Smooth muscle cell of the coronary artery (primary cell): ENCODE measurements at places on chromosomes 3 and 15. TPM values are rescaled to one million over a fixed set of nuclear protein-coding genes. Genes with fewer than 3 reads are reported as not detected.

ILDR1 gene
- total RNA-seq = not detected in 2 replicates

EXD1 gene
- not detected in 2 replicates for total RNA-seq

ACTRT3 gene
- 3.3 and 3.5 TPM in 2 replicates for total RNA-seq

MUC20 gene
- 0.30 TPM in 1 of 2 replicates, not detected in the other for total RNA-seq

RGMA gene
- 0.75 and 3.2 TPM in 2 replicates for total RNA-seq

DNAJC19 gene
- 19.4 and 23.8 TPM in 2 replicates for total RNA-seq

RBP2 gene
- total RNA-seq = not detected in 2 replicates

SLC12A1 gene
- not detected in 2 replicates for total RNA-seq

PTX3 gene
- total RNA-seq = 809 and 818 TPM in 2 replicates

CKMT1A gene
- total RNA-seq = not detected in 2 replicates

KLHL40 gene
- total RNA-seq = not detected in 2 replicates

MNS1 gene
- 0.47 and 0.98 TPM in 2 replicates for total RNA-seq

SLC41A3 gene
- 38.3 and 39.5 TPM in 2 replicates for total RNA-seq

COL7A1 gene
- total RNA-seq = 11.2 and 25.3 TPM in 2 replicates

SLC12A8 gene
- total RNA-seq = 4.9 and 8.4 TPM in 2 replicates

TRPM1 gene
- total RNA-seq = not detected in 2 replicates

EFCC1 gene
- total RNA-seq = under 0.01 TPM in 1 of 2 replicates, not detected in the other
